Stomach (tissue), 19 donors: ENCODE measurements at places on chromosomes 5 and 9.

- H3K4me3 ChIP-seq = no peak overlapping the region
- H3K27me3 ChIP-seq = peaks cover 3% of the 10 kb centered on the region
- H3K27ac ChIP-seq = no peak overlapping the region
Measured at GRCh38 chr5:180639741-180640610, 9.4 kb downstream of the FLT4 start.

GRCh38 chr5:82905986-82906385 is 171.2 kb downstream of the TMEM167A start:
- DNase-seq = no peak
- H3K4me3 ChIP-seq = no peak overlapping the region
- no peak overlapping the region for H3K27ac ChIP-seq
- H3K36me3 ChIP-seq = no peaks in the 10 kb centered on the region
- no peaks in the 10 kb centered on the region for H3K27me3 ChIP-seq

GRCh38 chr9:13567833-13568232 is 288.3 kb upstream of the MPDZ start:
- H3K36me3 ChIP-seq = no peaks in the 10 kb centered on the region
- peaks cover 7% of the 10 kb centered on the region for H3K4me1 ChIP-seq
- no peaks in the 10 kb centered on the region for H3K27me3 ChIP-seq

DNA sequence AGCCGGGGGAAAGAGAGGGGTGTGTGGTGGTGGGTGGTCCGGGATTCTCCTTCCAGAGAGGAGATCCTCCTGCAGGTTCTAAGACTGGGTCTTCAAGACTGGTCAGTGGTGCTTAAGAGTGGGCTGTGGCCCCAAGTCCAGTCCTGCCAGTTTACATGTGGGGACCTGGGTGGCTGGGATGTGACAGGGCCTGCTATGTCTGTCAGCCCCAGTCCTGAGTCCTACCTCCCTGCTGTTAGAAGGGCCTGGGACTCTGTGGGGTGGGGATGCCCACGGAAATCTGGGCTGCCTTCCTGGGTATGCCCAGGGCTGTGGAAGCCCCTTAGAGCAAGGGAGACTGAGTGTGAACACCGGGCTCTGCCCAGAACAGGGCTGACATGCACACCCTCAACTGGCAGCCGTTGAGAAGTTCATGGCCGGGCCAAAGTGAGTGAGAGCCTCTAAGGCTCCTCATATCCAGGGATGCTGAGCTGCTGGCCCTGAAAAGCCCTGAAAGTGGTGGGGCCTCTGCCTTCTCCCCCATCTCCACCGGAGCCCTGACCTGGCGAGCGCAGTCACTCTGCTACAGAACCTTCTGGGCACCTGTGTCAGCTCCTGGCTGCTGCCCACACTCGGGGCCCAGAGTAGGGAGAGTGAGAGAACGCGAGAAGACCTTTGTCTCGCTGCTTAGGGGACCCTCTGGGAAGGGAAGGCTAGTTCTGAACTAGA is 1.7 kb downstream of the PHF2 start:
- H3K36me3 ChIP-seq = no peaks in the 10 kb centered on the region
- H3K27ac ChIP-seq = peak overlapping the region; percentile 96
- no peaks in the 10 kb centered on the region for H3K27me3 ChIP-seq
- peak overlapping the region; percentile 91 for H3K4me3 ChIP-seq
- DNase-seq = peak; percentile 26

DNA sequence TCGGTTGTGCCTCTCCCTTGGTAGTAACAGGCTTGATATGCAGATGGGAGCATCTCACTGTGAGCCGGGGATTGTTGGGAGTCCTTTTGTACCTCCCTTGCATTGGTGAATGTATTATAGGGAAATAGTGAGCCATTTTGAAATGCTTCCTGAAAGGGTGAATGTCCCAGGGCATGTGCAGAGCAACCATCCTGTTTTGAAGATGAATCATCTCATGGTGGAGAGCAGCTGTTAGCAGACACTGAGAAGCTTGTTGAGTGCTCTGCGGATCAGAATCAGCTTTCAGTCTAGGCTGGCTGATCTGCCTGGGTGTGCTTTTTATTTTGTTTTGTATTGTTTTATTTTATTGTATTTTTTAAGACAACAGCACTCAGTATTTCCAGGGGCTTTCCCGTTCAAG is 29.7 kb downstream of the SLC36A1 start:
- peaks cover 15% of the 10 kb centered on the region for H3K4me1 ChIP-seq
- H3K27ac ChIP-seq = no peak overlapping the region
- peaks cover 85% of the 10 kb centered on the region for H3K36me3 ChIP-seq
- H3K4me3 ChIP-seq = no peak overlapping the region

- H3K27me3 ChIP-seq = no peaks in the 10 kb centered on the region
- H3K36me3 ChIP-seq = peaks cover 3% of the 10 kb centered on the region
- H3K4me3 ChIP-seq = no peak overlapping the region
Measured at GRCh38 chr9:123049589-123050222, 16.2 kb downstream of the GPR21 start.

DNA sequence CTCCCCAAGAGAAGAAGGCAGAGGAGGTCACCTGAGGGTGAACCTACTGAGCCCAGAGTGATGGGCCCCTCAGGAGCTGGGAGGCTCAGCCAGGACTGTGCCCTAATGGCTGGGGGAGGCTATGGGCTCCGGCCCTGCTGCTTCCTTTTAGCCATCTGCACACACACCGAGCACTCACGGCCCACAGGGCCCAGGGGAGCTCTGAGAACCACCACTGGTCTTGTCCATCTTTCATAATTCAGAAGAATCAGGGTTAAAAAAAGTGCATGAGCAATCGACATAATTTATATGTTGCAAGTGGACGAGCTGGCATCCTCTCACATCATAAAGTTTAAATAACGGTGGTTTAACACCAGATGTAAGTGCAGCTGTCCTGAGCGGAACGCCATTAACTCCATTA is 162.1 kb downstream of the FSTL4 start:
- no peaks in the 10 kb centered on the region for H3K4me1 ChIP-seq
- H3K4me3 ChIP-seq = no peak overlapping the region
- H3K27me3 ChIP-seq = no peaks in the 10 kb centered on the region
- DNase-seq = no peak

- no peak overlapping the region for H3K4me3 ChIP-seq
- H3K4me1 ChIP-seq = no peaks in the 10 kb centered on the region
- no peaks in the 10 kb centered on the region for H3K27me3 ChIP-seq
- DNase-seq = no peak
Measured at GRCh38 chr5:43370352-43370751, 41.8 kb downstream of the CCL28 start.

- H3K36me3 ChIP-seq = no peaks in the 10 kb centered on the region
- no peaks in the 10 kb centered on the region for H3K4me1 ChIP-seq
- no peak overlapping the region for H3K27ac ChIP-seq
- H3K27me3 ChIP-seq = no peaks in the 10 kb centered on the region
- DNase-seq = no peak
- no peak overlapping the region for H3K4me3 ChIP-seq
Measured at GRCh38 chr5:137470111-137470920, 28.8 kb downstream of the SPOCK1 start.

- H3K27me3 ChIP-seq = no peaks in the 10 kb centered on the region
- no peak overlapping the region for H3K4me3 ChIP-seq
- no peak for DNase-seq
- no peaks in the 10 kb centered on the region for H3K36me3 ChIP-seq
Measured at GRCh38 chr5:89120719-89121118, 237.7 kb upstream of the MEF2C start.

GRCh38 chr5:84688566-84688965 is 303.9 kb upstream of the EDIL3 start:
- H3K36me3 ChIP-seq = no peaks in the 10 kb centered on the region
- H3K27ac ChIP-seq = no peak overlapping the region
- no peaks in the 10 kb centered on the region for H3K27me3 ChIP-seq
- H3K4me3 ChIP-seq = no peak overlapping the region
- DNase-seq = no peak

GRCh38 chr5:33685873-33686755 is 205.7 kb downstream of the ADAMTS12 start:
- H3K27me3 ChIP-seq = no peaks in the 10 kb centered on the region
- H3K4me1 ChIP-seq = no peaks in the 10 kb centered on the region
- no peaks in the 10 kb centered on the region for H3K36me3 ChIP-seq
- no peak for DNase-seq
- no peak overlapping the region for H3K4me3 ChIP-seq

- H3K4me1 ChIP-seq = no peaks in the 10 kb centered on the region
- H3K27me3 ChIP-seq = no peaks in the 10 kb centered on the region
- DNase-seq = no peak
- H3K4me3 ChIP-seq = no peak overlapping the region
- no peak overlapping the region for H3K27ac ChIP-seq
- no peaks in the 10 kb centered on the region for H3K36me3 ChIP-seq
Measured at GRCh38 chr5:109161914-109162683, 247.7 kb downstream of the PJA2 start.

DNA sequence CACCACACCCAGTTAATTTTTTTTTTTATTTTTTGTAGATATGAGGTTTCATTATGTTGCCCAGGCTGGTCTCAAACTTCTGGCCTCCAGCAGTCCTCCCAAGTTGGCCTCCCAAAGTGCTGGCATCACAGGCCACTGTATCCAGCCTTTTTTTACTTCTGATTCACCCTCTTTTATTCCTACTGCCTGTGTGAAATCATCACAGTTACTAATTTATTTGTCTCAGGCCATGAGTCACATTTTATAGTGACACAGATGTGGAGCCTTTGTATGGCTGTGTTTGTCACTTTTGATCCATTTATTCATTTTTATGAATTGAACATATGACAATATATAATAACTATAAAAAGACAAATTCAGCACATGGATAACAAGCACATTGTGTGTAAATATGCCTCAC is 67.1 kb upstream of the SNX2 start:
- no peak overlapping the region for H3K27ac ChIP-seq
- no peaks in the 10 kb centered on the region for H3K27me3 ChIP-seq
- no peak for DNase-seq

DNA sequence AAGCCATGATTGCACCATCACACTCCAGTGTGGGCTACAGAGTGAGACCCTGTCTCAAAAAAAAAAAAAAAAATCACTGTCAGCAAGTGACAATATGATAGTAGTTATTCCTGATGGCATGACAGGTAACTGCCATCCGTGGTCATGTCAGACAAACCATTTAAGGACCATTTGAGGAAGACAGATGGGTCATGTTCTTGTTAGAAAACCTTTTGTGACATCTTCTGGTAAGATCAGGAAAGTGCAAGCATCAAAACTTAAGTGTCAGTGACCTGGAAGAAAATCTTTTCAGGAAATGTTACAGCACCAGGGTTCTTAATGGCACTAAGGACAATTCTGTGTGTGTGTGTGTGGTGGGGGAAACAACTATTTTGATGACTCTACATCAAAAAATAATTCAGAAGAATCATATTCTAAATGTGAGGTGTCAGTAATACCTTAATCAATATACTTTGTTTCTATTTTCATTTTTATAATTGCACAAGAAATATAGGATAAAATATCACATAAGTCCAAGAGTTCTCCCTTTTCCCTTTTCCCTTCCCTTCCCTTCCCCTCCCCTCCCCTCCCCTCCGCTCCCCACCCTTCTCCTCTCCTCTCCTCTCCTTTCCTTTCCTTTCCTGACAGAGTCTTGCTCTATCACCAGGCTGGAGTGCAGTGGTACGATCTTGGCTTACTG is 17.8 kb downstream of the SLC38A9 start:
- DNase-seq = peak; percentile 36
- no peaks in the 10 kb centered on the region for H3K36me3 ChIP-seq
- no peaks in the 10 kb centered on the region for H3K27me3 ChIP-seq
- no peak overlapping the region for H3K27ac ChIP-seq

DNA sequence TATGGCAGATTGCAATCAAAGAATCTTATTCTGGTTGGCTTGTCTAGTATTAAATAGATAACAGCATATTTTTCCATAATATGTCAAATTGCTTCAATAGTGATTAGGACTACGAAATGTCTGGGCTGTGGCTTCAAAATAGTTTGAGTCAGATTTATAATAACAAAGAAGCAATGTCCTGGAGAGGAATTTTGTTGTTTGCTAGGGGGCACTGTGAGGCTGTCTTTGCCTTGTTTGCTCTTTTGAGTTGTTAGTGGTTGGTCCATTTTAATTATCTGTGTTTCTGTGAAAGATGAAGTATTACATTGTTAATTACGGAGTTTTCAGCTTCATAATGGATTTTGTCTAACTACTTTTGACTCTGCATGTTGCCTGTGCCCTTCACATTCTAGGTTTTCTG is 713.6 kb downstream of the TLE4 start:
- H3K4me3 ChIP-seq = no peak overlapping the region
- DNase-seq = no peak
- no peaks in the 10 kb centered on the region for H3K4me1 ChIP-seq

GRCh38 chr5:113381791-113382190 is 53.0 kb downstream of the TSSK1B start:
- H3K27me3 ChIP-seq = no peaks in the 10 kb centered on the region
- H3K36me3 ChIP-seq = no peaks in the 10 kb centered on the region
- DNase-seq = no peak
- no peak overlapping the region for H3K4me3 ChIP-seq
- H3K27ac ChIP-seq = no peak overlapping the region

GRCh38 chr5:61450493-61451279 is 118.6 kb downstream of the ZSWIM6 start:
- peaks cover 49% of the 10 kb centered on the region for H3K4me1 ChIP-seq
- DNase-seq = peak; percentile 64
- no peaks in the 10 kb centered on the region for H3K27me3 ChIP-seq
- no peak overlapping the region for H3K4me3 ChIP-seq
- no peaks in the 10 kb centered on the region for H3K36me3 ChIP-seq
- peak overlapping the region; percentile 70 for H3K27ac ChIP-seq

- no peaks in the 10 kb centered on the region for H3K27me3 ChIP-seq
- H3K4me3 ChIP-seq = no peak overlapping the region
- no peak for DNase-seq
- H3K27ac ChIP-seq = no peak overlapping the region
Measured at GRCh38 chr5:14234204-14234603, 91.1 kb downstream of the TRIO start.

DNA sequence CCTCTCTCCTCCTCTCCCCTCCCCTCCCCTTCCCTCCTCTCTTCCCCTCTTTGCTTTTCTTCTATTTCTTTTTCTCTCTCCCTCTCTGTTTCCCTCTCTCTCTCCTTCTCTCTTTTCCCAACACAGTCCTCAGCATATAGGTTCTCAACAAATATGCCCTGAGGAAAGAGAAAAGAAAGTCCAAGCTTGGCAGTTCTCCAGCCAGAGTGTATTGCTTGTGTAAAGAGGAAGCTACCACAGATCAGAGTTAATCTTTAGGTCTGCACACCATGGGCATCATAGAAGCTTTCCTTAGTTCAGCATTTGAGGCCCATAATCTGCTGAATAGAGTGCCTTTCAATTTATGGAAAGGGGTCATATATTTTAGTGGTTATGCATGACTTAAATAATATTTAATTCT is 382.8 kb upstream of the WWC1 start:
- H3K27ac ChIP-seq = no peak overlapping the region
- H3K27me3 ChIP-seq = no peaks in the 10 kb centered on the region
- no peaks in the 10 kb centered on the region for H3K4me1 ChIP-seq
- DNase-seq = no peak

DNA sequence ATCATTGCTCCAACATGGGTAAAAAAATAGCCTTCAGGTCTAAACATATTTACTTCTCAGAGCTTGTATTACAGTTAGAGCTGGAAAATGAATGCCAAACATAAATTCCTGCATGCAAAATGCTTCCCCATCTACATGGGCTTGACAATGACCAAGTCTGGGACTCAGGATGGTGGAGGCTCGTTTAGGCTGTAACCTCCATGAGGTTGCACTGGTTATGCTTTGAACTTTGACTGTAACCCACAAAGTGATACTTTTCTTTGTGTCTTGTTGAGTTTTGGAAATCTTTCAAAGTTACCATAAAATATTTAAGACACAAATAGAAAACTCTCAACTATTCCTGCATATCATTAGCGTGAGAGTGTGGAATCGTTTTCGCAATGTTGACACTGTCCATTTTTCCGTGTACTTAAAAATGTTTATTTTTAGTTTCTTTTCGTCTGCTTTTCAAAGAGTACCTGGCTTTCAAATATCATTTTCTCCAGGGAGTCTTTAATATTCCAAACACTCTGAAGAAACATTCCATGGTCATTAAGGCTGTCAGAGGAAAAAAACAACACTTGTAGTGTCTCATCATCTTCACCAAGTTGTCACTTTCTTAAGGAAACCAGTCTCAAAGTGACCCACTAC is 487.8 kb downstream of the ENC1 start:
- no peaks in the 10 kb centered on the region for H3K4me1 ChIP-seq
- no peak overlapping the region for H3K4me3 ChIP-seq
- no peaks in the 10 kb centered on the region for H3K36me3 ChIP-seq
